Heart right ventricle (tissue), 16 donors: ENCODE measurements at places on chromosomes 16 and 17. TPM values are rescaled to one million over a fixed set of nuclear protein-coding genes. Genes with fewer than 3 reads are reported as not detected.

ITGAL gene
- 1.9 TPM for total RNA-seq

FMNL1 gene
- 10.8 TPM for total RNA-seq

MIEF2 gene
- 43.4 TPM for total RNA-seq

KCNJ12 gene
- total RNA-seq = 8.3 TPM

ATP2A3 gene
- 8.2 TPM for total RNA-seq

TMEM106A gene
- 2.3 TPM for total RNA-seq

SNAI3 gene
- total RNA-seq = 0.21 TPM

MAF gene
- 26.2 TPM for total RNA-seq

STX1B gene
- 2.3 TPM for total RNA-seq

SLC5A11 gene
- total RNA-seq = not detected

SLC25A19 gene
- total RNA-seq = 10.7 TPM

PHF12 gene
- 22.2 TPM for total RNA-seq

ZPBP2 gene
- not detected for total RNA-seq

SLC35G6 gene
- total RNA-seq = not detected

NPIPA8 gene
- total RNA-seq = 16.8 TPM

KIF2B gene
- not detected for total RNA-seq

RNF213 gene
- 33.2 TPM for total RNA-seq

GRAP gene
- 2.7 TPM for total RNA-seq

KRTAP4-5 gene
- not detected for total RNA-seq

ABCC12 gene
- total RNA-seq = 0.07 TPM

NXN gene
- 16.3 TPM for total RNA-seq

ITGAX gene
- total RNA-seq = 1.1 TPM

SLFN14 gene
- total RNA-seq = not detected

CFAP97D1 gene
- not detected for total RNA-seq

SCARF1 gene
- total RNA-seq = 9.3 TPM

PARD6A gene
- 2.6 TPM for total RNA-seq

TAC4 gene
- not detected for total RNA-seq
